ENCODE measurements at places on chromosomes 6 and 20.
A peak's percentile ranks its signal among the peaks of the same experiment; 100 is the strongest.

DNA sequence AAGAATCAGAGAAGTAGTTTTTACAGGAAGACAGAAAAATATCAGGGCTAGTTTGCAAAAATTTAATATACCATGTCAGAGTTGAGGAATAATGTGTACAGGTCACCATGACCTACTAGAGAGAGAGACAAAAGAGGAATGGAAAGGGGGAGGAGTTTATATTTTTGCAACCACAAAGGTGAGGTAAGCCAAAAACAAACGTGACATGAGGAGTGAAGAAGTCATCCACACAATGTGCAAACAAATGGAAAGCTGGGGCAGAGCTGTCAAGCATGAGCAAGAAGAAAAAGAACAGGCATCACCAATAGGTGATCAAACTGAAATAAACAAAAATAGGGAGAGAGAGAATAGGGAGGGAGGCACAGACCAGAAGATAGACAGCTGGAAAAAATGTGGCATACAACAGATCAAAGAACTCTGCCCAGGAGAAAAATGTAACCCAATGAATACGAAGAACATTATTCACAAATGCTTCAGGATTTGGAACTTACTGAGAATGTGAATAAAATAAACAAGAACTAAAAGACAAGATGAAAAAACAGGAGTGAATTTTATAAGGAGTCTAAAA lies 15.5 kb downstream of the RARS2 start:
- DNase-seq = no peak

- DNase-seq = no peak
These were observed 18.5 kb upstream of the FAM184A start for GRCh38 chr6:119096721-119097565.

GRCh38 chr6:128463942-128464341 lies 56.5 kb downstream of the PTPRK start:
- no peak for DNase-seq

DNA sequence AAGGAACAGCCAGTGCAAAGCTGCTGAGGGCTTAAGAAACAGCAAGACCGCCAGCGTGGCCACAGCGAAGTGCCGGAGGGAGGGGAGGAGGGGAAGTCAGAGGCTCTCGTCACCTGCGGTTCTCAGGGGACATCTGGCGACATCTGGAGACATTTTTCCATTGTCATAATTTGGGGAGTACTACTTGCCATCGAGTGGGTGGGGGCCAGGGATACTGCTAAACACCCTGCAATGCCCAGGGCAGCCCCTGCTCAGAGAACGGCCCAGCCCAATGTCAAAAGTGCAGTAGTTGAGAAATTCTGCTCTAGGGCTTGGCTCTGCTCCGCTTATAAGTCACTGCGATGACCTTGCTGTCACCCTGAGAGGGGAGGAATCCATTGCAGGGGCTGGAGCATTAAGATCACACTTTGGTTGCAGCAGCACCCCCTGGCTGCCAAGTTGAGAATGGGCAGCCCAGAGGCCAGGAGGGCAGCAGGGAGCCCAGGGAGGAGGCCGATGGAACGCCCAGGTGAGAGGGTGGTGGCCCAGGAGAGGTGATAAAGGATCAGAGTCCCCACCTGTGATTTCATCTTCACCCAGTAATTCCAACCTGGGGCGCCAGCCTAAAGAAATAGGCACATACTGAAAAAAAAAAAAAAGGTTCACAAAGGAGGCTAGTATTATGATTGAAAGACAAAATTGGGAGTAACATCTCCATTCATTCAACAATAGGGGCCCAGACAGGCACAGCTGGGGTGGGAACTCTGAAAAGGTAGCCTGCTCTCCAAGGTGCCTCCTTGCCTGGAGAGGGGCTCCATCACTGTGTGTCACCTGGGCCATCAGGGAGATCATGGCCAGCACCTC lies 218.2 kb downstream of the BMP7 start:
- DNase-seq = no peak

DNA sequence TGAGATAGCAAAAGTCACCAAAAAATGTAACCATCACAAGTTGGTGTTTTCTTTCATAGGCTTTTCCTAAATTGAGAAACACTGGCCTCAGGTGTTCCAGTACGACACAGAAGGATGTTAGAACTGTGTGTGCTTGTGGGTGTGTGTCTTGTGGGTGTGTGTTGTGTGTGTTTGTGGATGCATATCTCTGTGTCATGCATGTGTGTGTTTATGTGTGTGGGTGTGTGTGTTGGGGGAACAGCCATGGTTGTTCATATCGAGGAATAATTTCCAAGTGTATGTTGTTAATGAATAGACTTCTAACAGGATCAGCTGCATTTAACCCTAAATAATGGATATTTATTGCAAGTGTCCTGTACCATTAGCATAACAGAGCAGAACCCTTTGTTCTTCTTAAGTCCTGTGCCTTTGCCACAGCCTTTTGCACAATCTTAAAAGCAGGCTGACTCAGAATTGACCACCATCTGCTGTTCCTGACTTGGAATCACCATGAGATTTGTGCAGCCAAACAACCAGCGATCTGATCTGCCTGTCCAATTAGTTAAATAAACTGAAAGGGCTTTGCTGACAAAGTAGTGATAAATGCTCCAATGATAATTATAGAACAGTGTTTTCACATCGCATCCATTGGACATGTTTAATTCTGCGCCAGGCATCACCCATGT lies 7.6 kb downstream of the CD93 start:
- peak; percentile 16 for DNase-seq

DNA sequence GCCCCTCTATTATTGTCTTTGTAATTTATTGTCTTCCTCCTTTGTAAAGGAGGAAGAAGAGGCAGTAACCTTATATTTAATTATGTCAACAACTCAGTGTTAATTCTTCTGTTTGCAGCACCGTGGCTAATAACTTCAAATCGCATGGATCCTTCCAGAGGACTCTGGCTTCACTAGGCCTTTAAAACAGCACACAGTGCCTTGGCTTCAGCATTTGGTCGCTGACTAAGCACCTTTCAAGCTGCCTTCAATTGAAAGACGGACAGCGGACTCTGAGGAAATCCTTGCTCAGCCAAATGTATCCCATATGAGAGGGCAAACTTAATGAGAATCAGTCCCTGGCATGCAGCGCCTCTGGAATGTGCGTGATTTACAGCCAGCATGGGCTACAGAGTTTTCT lies 64.2 kb downstream of the SGK1 start:
- no peak for DNase-seq

- DNase-seq = no peak
These were observed 315 bp upstream of the PDE10A start for GRCh38 chr6:165663377-165663735.

DNA sequence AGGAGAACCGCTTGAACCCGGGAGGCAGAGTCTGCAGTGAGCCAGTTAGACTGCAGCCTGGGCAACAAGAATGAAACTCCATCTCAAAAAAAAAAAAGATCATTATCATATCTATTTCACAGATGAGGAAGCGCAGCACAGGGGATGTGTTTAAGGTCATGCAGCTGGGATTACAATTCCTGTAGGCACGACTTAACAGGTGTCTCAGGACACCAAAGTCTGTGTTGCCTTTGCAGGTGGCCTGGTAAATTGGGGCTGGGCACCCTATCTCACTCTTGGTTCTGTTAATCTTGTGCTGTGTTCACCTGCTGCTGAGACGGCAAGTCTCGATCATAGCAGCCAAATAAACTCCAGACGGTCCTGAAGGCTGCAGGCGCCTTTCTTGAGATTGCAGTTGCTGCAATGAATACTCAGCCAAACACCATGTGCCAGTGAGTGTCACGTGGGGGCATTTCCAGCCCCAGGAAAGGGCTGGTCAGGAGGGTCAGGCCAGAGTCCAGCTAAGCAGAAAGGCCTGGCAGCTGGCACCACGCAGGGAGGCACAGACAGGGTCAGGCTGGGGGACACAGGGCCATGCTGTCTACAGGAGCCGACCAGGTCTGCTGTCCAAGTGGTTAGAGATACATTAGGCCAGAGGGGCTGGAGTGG lies 55.8 kb downstream of the FGD2 start:
- no peak for DNase-seq

- DNase-seq = no peak
These were observed 654 bp downstream of the WASF1 start for GRCh38 chr6:110178626-110179405.

DNA sequence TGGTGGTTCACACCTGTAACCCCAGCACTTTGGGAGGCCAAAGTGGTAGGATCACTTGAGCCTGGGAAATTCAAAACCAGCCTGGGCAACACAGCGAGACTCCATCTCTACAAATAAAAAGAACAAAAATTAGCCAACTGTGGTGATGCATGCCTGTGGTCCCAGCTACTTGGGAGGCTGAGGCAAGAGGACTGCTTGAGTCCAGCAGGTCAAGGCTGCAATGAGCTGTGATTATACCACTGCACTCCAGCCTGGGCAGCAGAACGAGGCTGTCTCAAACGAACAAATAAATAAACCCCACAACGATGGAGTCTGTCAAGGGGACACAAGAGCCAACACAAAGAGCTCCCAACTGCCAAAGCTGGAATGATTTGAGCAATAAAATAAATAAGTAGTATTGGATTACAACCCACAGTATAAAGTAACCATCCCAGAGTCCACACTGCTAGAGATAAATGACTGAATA lies 13.5 kb downstream of the ZMYND8 start:
- DNase-seq = no peak

GRCh38 chr6:144753023-144753705 lies 468.0 kb downstream of the UTRN start:
- no peak for DNase-seq

- peak; percentile 50 for DNase-seq
These were observed 87.9 kb upstream of the CDYL start for GRCh38 chr6:4687989-4688947.

GRCh38 chr6:67606906-67607828 lies 1027.9 kb upstream of the ADGRB3 start:
- no peak for DNase-seq

DNA sequence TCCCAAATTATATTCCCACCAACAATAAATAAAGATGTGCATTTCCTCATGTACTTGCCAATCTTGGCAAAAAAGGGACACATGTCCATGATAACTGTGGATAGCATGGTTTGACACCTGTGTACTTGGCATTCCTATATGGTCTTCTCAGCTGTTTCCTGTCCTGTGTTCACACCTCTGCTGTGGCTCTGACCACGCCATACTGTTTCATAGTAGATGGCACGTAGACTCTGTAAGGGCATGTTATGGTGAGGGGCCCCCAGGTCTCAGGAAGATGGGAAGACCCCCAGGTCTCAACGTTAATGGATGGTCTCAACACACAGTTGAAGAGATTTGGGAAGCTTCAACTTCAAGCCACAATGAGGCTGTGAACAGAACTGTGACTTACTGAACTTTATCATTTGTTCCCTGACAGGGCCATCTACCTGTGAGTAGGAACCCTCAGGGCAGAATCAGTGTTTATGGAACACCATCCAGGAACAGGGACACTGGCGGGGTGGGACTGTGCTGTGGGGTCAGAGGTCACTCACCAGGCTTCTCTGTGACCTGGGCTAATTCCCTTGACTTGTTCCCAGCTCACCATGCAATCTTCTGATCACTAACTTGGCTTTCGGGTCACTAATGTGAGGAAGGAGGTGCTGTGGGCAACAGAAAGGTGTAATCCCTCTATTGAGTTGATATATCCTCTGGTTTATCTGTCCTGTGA lies 11.8 kb downstream of the ZBTB24 start:
- no peak for DNase-seq

DNA sequence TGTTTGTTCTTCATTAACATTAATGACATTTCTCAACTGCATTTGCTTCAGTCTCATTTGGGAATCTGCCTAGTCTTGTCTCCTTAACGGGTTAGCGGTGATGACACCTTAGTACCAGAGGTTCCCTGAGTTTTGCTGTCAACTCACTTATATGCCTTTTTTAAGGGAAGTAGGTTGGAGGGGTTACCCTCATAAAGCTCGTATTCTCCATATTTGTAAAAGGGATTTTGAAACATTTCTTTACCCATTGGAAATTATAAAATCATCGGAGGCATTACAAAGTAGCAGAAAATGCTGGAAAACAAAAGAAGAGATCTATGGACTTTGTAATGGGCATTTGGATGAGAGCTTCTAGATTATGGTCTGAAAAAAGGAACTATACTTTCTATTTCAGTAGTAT lies 88.7 kb upstream of the PRDM1 start:
- no peak for DNase-seq

DNA sequence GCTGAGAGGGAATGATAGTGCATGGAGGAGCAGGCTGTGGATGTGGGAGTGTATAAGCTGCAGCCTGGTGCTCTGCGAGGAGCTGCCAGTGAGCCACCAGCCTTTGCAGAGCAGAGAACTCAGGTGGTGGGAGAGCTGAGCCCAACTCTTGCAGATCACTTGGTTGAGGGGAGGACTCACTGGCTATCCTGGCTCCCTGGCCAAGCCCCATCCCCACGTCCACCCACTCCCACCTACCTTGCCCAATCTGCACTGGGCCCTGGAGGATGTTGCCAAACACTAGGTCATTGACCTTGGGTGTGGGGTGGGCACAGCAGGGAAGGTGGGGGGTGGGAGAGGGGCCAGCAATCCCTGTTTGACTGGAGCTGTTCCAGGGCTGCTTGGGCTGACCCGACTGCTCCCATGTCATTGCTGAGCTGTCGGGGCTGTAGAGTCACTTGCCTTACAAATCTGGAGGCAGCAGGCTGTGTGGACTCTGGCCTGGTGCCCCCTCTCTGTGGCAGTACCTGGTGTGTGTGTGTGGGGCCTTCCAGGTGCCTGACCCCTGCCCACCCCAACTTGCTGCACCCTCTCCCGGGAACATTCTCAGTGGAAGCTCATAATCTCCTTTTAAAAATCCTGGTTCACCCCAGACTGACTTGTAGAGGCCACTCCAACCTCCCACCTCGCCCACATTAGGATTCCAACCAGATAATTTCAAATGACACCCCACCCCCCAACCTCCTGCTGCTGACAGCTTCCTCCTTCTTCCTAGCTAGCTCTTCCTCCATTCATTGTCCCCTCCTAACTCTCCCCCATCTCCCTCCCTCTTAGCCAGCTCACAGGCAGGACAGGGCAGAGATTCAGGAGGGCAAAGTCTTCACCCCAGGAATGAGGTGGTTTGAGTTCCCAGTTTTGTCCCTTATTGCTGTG lies 162.3 kb downstream of the MRPL14 start:
- DNase-seq = no peak

- DNase-seq = no peak
These were observed 14.9 kb downstream of the TRERF1 start for GRCh38 chr6:42436825-42437224.

DNA sequence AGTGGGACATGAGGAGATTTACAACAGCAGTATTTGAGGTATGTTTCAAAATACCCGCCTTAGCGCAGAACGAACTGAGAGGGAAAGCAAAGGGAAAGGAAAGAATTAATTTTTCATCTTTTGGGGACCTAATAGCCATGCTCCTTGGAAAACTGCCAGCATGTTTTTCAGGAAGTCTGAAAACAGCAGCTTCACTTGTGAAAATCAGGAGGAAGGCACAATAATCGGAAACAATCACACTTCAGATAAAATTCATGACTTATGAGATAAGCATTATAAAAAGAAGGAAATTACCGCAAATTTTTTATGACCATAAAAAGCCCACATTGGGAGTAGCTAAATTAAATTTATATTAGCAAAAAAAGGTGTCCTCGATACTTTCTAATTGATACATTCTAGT lies 541.1 kb downstream of the HAO1 start:
- no peak for DNase-seq

- DNase-seq = no peak
These were observed 91.9 kb upstream of the CLDN20 start for GRCh38 chr6:155171747-155172449.

- no peak for DNase-seq
These were observed 44.2 kb downstream of the NOX3 start for GRCh38 chr6:155411154-155412052.

Measured in AML-193 (cell line).